Central memory CD4-positive, alpha-beta T cell (primary cell): ENCODE measurements at places on chromosomes 7 and 10.

GRCh38 chr7:113873554-113874151 lies 45.2 kb downstream of the PPP1R3A start:
- no peak for DNase-seq

GRCh38 chr7:46201961-46202360 lies 280.9 kb upstream of the IGFBP3 start:
- DNase-seq: no peak

DNA sequence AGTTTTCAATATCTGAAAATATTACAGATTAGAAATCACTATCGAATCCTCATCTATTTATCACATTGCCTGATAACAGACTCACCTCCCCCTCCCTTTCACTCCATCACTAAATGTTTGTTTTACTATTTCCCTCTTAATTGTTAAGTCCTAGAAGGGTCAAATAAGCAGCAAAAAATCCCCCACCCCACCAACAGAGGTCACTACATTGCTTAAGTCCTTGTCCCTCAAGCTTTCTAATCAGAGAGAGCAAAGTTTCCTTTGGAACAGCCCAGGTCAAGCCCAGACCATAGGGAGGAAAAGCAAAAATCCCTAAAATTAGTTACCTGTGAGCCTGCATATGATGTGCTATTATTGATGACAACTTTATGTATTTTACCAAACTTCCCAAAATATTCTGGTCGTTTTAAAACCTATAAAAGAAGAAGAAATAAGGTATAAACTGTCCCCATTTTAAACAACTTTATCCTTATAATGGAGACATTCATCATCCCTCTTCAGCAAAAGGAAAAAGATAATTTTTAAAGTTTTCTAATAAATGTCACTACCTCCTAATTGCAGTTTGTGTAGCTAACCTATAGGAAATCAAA lies 95.0 kb downstream of the CNOT4 start:
- DNase-seq: no peak

- DNase-seq: no peak
Observed at GRCh38 chr7:130904792-130905191, 170.8 kb upstream of the KLF14 start.

GRCh38 chr7:92325858-92326257 lies 80.1 kb downstream of the ANKIB1 start:
- DNase-seq: no peak

- DNase-seq: no peak
Observed at GRCh38 chr10:133236401-133237240, 1.0 kb upstream of the VENTX start.

DNA sequence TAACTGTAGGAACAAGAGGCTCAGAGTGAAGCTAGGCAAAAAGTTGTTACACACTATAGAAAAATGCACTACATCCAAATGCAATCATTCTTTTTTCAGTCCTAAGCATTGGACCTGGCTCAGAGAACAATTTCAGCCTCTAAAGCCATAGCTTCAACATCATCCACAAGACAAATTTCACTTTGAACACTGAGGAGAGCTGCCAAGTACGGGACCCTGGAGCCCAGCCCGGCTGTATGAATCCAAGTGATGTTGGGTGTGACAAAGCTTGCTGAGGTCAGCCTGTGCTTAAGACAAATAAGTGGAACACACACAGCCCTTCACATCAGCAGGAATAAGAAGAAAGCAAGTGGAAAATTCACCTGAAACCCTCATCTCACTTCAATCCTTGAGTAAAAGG lies 233.1 kb upstream of the PFKP start:
- DNase-seq: no peak
